MCF 10A (cell line): ENCODE measurements at places on chromosomes 4 and X. TPM values are rescaled to one million over a fixed set of nuclear protein-coding genes. Genes with fewer than 3 reads are reported as not detected.

KCNE5 gene
- 0.64 and 1.4 TPM in 2 replicates for total RNA-seq

CT45A1 gene
- total RNA-seq = not detected in 2 replicates

ARL9 gene
- total RNA-seq = 0.22 and 0.28 TPM in 2 replicates

ZCCHC13 gene
- total RNA-seq = not detected in 2 replicates

MID2 gene
- 12.1 and 15.6 TPM in 2 replicates for total RNA-seq

KLKB1 gene
- 0.21 and 0.96 TPM in 2 replicates for total RNA-seq

TEX11 gene
- total RNA-seq = not detected in 2 replicates

CLIC2 gene
- 6.0 and 9.2 TPM in 2 replicates for total RNA-seq

GAGE12J gene
- not detected in 2 replicates for total RNA-seq

DOK7 gene
- total RNA-seq = 1.1 and 5.3 TPM in 2 replicates

CT47B1 gene
- not detected in 2 replicates for total RNA-seq

MAGEB10 gene
- not detected in 2 replicates for total RNA-seq

CNGA1 gene
- total RNA-seq = not detected in 2 replicates

ARAP2 gene
- 10.9 and 12.0 TPM in 2 replicates for total RNA-seq

EMCN gene
- total RNA-seq = not detected in 2 replicates

SLC6A14 gene
- 0.44 TPM in 1 of 2 replicates, not detected in the other for total RNA-seq

KCNIP4 gene
- total RNA-seq = 0.91 and 4.6 TPM in 2 replicates

SLC4A4 gene
- total RNA-seq = not detected in 2 replicates

CASP6 gene
- total RNA-seq = 7.9 and 8.1 TPM in 2 replicates

NUDT11 gene
- total RNA-seq = 1.1 and 1.9 TPM in 2 replicates

DKK2 gene
- total RNA-seq = 0.07 and 0.30 TPM in 2 replicates

CENPU gene
- total RNA-seq = 8.3 and 22.3 TPM in 2 replicates

GSTCD gene
- 16.3 and 19.2 TPM in 2 replicates for total RNA-seq

SMIM10L2A gene
- total RNA-seq = 0.16 and 0.20 TPM in 2 replicates

HDX gene
- total RNA-seq = 6.4 and 6.6 TPM in 2 replicates

MAGEA2 gene
- total RNA-seq = not detected in 2 replicates

MAGEA8 gene
- total RNA-seq = not detected in 2 replicates

RBMXL3 gene
- total RNA-seq = not detected in 2 replicates

CTAG2 gene
- total RNA-seq = not detected in 2 replicates

TAF7L gene
- 0.21 TPM in 1 of 2 replicates, not detected in the other for total RNA-seq

TRO gene
- not detected in 2 replicates for total RNA-seq

ADGRG2 gene
- 6.4 and 8.6 TPM in 2 replicates for total RNA-seq

MND1 gene
- total RNA-seq = 4.8 and 9.7 TPM in 2 replicates

GYG2 gene
- total RNA-seq = not detected in 2 replicates

ADH7 gene
- not detected in 2 replicates for total RNA-seq

RIPPLY1 gene
- total RNA-seq = not detected in 2 replicates

CCSER1 gene
- 0.63 and 0.74 TPM in 2 replicates for total RNA-seq

BTK gene
- not detected in 2 replicates for total RNA-seq

TBC1D14 gene
- total RNA-seq = 52.6 and 55.1 TPM in 2 replicates

HERC5 gene
- total RNA-seq = 0.54 and 0.63 TPM in 2 replicates
